ENCODE measurements at places on chromosomes 1 and 21.

GRCh38 chr1:40844887-40845878 lies 17.0 kb downstream of the CITED4 start:
- DNase-seq: no peak

GRCh38 chr1:61051443-61051718 lies 31.0 kb upstream of the NFIA start:
- no peak for DNase-seq

DNA sequence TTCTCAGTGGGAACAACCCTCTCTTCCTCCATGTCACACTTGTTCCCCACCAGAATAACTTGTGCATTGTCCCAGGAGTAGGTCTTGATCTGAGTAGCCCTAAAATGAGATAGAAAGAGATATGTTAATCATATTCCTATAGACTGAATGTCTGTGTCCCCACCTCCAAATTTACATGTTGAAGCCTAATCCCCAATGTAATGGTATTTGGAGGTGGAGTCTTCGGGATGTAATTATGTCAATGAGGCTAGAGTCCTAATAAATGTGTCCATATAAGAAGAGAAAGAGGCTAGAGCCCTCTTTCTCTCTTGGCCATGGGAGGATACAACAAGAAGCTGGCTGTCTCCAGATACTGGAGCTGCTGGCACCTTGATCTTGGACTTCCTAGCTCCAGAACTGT lies 54.8 kb upstream of the NRDC start:
- no peak for DNase-seq

DNA sequence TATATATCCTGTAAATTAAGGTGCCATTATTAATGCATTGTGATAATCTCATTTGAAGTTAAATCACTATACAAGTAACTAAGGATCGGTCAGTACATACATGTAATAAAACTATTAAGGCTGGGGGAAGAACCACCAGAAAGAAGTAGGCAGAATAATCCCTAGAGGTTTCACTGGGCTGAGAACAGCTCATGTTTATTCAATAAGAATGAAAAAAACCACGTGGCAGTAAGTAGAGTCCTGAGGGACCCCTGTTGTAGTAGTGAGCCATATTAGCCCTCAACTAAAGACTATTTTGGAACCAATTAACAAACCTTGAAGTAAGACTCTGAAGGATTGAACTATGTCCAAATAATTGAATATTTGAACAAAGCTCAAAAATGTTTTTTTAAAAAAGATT lies 46.9 kb upstream of the ADAM30 start:
- no peak for DNase-seq

- no peak for DNase-seq
Observed at GRCh38 chr1:1760715-1761114, 17.6 kb downstream of the NADK start.

GRCh38 chr1:23718482-23718881 lies 24.8 kb upstream of the ELOA start:
- DNase-seq: no peak

GRCh38 chr1:33460144-33460543 lies 12.3 kb upstream of the ZSCAN20 start:
- DNase-seq: no peak

DNA sequence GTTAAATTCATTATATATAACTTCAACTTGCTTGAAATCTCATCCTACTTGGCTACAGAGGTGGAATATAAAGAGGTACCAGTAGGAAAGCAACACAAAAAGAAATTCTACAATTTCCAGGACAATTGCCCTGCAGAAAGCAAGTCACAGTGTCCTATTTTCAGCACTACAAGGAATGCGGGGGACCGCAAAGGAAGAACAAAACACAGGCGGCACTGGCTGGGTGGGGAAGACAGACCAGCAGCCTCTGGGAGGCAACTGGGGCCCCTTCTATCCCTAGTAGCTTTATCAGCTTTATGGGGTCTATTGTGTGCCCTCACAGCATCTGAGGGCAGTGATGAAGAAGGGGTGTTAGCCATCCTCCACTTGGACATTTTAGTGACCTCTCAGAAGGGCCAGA lies 30.5 kb downstream of the SLC9A1 start:
- DNase-seq: no peak

DNA sequence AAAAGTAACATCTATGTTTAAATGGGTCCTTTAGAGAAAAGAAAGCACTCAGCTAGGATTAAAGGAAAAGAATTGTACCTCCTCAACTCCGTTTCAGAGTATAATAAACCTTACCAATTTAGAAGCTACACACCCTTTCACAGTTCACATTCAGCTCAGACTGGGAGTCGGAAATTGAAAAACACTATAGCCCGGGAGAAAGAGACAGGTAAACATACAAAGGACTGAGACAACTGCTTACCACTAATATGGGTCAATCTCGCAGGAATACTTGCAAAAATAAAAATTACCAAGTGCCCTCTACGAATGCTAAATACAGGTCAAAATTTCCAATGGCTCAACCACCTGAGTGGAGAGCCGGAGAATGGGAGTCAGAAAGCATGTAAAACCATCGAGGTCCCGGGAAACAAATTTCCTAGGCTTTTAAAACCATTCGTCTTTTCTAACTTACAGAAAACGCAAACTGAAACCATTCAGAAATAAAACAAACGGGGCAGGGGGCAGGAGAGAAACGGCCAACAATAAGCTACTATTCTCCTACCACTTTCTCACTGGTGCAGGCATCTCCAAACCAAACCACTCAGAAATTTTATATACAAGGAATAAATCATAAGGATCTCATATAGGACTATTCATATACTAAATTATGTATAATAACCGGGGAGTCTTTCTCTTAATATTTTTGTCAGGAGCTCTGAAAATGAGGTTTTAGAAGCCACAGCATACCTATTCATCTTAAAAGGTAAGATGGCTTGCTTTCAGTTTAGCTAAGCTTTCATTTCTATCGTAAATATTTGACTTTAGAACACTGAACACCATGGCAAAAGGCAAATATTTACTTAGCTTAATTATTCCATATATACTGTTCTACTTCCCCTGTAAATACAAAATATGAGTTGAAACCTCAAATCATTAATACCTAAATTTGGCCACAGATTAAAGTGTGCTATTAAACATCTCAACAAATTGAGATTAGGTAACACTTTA lies 136.5 kb downstream of the RERE start:
- no peak for DNase-seq

DNA sequence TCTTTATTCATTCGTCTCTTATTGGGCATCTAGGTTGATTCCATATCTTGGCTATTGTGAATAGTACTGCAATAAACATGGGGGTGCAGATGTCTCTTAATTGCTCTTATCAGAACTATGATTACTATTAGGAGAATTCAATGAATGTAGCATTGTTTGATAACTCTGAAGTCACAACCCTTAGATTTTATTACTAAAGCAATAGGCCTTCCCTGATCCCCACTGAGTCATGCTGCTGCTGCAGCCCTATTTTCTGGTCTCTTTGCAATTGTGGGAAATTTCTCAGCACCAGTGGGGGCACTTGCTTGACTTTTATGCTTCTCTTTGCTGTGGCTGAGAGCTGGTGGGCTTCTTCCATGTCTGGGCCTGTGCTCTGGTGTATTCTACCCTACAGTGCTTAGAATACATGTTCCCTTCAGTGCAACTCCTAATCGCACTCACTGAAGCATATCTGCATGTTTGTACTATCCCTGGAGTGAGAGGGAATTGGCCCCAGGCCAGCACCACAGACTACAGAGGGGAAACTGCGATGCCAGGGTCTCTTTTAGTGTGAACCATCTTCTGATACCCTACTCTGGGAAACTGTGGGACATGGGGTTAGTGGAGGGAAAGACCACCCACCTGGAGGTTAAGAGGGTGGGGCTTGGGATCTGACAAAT lies 52.2 kb upstream of the ROR1 start:
- no peak for DNase-seq

GRCh38 chr1:162367772-162368171 lies 8.9 kb downstream of the SPATA46 start:
- DNase-seq: no peak
